ENCODE measurements at places on chromosomes 6 and 20.
A peak's percentile ranks its signal among the peaks of the same experiment; 100 is the strongest.

GRCh38 chr6:122994256-122994655, 1.8 kb upstream of the CLVS2 start:
- no peak for DNase-seq

DNA sequence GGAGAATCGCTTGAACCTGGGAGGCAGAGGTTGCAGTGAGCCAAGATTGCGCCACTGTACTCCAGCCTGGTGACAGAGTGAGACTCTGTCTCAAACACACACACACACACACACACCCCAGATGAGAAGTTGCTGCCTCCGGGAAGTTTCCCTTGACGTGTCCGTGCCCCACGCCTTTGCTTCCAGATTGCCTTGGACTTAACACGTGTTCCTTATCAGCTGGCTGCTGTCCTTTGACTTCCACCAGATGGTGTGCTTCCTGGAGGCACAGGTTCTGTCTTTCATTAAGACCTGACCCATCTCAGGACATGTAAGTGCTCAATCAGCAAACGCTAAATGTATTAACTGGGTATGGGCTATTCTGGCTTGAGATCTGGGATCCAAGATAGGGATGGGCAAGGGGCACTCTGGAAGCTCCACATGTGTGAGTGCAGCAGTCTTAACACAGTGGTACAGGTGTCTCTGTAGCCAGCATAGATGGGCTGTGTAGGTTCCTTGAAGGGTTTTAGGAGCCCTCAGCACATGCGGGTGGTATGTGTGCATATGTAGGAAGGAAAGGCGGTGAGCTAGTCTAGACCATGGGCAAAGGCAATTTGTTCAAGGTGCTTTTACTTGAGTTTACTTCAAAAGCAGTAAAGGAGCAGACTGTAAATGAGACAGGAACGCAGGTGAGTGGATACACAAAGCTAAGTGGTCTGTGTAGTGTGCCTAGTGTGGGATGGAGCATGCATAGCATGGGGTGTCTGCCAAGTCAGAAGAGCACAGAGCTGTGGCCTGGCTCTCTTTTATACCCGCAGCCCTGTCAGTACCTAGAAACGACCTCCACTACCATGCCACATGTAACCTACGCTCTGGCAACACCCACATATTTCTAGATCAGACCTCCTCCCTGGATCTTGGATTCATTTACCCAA, 11.6 kb downstream of the PIGT start:
- no peak for DNase-seq

GRCh38 chr6:11702500-11703130, 76.0 kb downstream of the ADTRP start:
- DNase-seq: no peak

DNA sequence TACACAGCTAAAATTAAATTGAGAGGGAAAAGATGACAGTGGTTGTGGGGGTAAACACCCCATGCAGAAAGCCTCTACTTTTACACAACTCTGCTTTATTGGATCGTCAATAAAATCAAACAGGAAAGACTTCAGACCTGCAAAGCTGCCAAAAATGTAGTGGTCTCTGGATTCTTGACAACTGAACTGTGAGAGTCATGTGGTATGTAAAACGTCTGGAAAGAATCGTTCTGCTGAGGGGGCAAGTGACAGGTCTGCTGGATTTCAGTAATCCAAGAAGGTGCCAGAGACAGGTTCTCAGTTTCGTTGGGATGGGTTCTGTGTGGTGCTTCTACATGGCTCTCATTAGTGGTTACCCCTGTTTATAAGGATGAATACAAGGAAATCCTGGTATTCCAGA, 63.3 kb downstream of the TSPYL4 start:
- no peak for DNase-seq

GRCh38 chr6:31541658-31542521, at the start of gene DDX39B:
TSS of gene DDX39B (minus strand) at chr6:31542003. CDS start at chr6:31540532, 1,471 bp downstream.
- peak; percentile 85 for DNase-seq

- no peak for DNase-seq
Measured at GRCh38 chr20:12750221-12750620, 258.6 kb upstream of the SPTLC3 start.

DNA sequence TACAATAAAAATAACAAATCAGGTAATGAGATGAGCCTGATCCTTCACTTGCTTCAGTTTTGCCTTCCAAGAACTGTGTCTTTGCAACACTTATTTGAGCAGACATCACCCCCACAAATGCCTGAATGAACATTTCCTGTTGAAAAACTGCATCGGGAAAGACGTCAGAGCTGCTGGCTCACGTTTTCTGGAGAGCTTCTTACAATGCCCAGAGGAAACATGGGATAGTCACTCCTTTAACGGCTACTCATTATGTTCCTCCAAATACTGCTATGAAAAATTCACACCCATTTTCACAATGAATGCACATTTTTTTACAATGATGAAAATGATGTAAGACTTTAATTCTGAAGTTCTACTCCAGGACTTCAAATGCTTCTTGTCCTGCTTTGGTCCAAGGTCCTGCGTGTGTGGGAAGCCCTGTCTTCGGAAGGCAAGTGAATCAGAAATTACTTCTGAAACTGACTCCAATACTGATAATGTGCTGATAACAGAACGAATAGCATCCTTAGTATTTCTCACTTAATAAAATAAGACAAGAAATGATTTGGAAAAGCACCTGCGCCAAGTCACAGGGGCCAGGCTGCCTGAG, 238.0 kb downstream of the ANKRD60 start:
- DNase-seq: no peak

- no peak for DNase-seq
Measured at GRCh38 chr6:155190677-155191076, 73.1 kb upstream of the CLDN20 start.

GRCh38 chr6:168097221-168097620, 18.2 kb upstream of the FRMD1 start:
- no peak for DNase-seq

DNA sequence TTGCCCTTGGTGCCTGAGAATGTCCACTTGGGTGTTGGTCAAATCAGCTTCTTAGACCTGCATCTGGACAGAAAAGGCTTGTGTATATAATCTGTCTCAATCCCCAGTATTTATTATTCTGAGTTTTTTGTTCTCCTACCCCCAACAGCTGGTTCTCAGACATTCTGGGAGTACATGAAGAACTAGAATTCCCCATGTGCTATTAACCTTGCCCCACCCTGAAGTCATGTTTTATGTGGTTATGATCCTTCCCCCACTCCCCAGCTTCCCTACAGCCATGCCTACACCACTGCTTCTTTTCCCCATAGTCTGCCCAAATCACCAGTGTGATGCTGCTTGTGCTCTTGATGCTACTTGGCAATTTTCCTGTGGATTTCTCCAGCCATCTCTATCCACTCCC, 157.0 kb downstream of the ADAT2 start:
- DNase-seq: no peak

DNA sequence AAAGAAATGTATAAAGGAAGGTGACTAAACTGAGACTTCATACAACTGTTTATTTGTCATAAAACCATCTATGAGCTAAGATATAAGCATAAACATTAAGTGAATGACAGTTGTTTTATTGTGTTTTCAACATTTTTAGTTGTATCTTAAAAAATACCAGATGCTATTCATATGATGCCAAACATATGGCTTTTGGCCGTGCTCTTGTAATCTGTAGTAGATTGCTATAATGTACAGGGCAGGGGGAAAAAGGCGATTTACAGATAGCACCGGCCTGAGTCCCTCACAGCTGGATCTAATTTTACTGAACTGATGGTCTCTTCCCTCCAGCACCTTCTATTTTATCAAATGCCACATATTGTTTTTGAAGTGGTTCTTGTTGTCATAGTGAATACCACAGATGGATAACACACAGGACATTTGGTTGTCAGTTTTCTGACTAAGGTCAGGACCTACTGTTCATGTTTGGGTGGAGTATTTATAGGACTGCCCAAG, 48.2 kb downstream of the CENPW start:
- no peak for DNase-seq

DNA sequence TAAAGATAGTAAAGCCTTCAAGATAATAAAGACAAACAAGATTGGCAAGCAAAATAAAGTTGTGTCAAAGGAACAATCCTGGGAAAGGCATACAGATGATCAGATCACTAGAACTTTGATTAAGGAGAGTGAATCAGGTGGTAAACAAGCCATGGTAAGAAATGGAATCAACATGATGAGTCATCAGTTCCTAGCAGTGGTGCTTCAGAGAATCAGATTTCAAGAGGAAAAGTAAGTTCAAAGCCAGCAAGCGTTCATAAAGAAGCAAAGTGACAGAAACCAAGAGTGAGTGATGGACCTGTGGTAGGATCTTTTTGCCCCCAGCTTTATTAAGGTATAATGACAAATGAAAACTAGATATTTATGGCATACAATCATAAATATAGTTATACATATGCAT, 340.4 kb downstream of the TPBG start:
- DNase-seq: no peak

- DNase-seq: no peak
Measured at GRCh38 chr6:27275025-27275956, 27.8 kb downstream of the PRSS16 start.

DNA sequence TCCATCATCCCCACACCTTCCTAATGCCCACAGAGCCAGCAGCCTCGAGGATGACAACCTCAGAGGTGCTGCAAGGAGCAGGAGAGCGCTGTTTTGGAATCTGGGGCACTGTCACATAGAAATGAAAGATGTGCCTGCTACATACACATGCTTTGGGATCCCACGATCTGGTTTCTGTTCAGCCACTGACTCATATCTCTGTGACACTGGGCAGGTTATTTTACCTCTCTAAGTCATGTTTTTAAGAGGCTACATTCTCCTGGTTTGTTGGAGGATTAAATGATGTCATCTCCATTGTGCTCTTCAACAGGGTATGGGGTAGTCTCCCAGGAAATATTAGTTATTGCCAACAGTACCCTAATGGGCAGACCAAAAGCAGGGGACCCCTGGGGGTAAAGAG, 32.6 kb upstream of the TAB2 start:
- DNase-seq: no peak

DNA sequence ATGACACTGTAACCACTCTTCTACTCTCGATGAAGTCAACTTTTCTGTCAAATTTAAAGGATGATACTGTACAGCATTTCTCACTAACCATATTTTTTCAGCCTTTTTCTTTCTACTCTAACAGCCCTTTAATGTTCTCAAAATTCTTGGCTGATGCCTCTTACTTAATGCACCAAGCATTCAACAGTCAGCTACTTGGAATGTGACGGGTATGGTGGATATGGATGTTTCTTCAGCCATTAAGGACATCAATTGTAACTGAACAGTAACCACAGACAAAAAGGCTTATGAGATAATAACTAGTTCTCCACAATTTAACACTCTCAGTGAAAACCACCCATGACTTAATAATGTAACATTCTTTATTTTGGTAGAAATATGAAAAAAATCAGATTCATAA, 467.2 kb upstream of the ZNF337 start:
- DNase-seq: no peak

DNA sequence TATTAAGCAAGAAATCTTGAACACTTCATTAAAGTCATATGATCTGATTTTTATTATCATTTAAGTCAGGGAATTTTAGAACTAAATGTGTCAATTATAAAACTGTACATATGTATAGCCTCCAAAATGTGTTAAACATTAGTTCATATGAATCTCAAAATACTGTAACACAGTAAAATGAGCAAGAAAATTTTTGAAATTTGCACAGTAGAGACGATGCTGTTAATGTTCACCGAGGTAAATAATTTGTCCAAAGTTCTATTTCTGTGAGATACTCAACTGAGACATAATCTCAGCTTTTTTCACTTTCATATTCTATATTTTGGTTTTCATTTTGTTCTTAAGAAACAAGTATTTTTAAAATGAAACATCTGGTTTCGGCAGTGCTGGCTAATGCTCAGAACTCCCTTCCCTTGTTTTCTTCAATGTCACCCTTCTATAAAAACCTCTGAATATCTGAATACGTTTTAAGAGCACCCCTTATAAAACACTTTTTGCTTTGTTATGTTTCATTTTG, 353.1 kb downstream of the LAMA2 start:
- DNase-seq: no peak

GRCh38 chr6:79208816-79209215, 25.7 kb downstream of the HMGN3 start:
- DNase-seq: no peak

DNA sequence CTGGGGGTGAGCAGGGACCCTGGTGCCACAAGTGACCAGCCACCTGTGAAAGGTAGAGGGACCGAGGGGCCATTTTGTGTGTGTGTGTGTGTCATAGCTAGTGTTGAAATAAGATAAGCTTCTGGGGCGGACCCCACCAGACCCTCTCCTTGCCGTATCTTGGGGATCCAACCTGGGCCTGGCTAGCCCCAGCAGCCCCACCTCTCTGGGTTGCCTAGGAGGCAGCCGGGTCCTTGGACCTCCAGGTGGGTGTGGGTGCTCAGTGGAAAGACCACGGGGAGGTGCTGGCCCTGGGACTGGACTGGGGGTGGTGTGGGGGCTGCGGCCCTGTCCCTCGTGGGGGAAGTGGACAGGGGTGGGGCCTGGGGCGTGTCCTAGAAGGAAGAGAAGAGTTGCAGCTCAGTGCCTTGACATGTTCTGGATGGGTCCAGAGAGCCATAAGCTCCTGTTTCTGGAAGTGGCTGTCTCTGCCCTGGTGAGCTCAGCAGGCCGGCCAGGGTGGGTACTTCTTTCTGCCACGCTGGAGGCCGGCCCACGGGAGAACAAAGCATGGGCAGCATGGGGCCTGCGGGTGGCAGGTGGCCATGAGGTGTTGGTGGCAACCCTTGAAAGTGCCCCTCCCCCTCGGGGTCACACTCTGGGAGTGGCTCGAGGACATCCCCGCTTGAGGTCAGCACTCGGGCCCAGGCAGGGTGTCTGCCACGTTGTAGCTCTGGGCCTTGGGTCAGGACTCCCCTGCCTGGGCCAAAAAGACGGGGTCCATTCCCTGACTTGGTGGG, 8.4 kb downstream of the RBBP8NL start:
- DNase-seq: no peak
